CD4-positive, alpha-beta T cell treated with Interleukin-15 for 1 hour (primary cell): ENCODE measurements at places on chromosomes 1 and 21.
A peak's percentile ranks its signal among the peaks of the same experiment; 100 is the strongest.

DNA sequence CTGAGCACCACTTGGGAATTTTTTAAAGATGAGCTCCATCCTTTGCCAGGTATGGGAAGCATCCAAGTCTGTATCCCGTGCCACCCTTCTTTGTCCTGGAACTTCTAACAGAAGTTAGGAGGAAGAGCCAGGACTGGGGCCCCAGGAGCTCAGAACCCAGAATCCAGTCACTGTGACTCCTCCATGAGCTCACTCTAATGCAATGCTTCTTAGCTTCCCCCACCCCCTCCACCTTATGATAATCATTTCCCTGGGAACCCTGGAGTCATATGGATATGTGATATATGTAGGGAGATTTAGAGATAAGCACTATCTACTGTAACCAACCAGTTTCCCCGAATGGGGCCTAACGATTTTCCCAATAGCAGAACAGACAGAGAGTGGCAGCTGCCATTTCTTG lies 758 bp upstream of the SPRR5 start:
- no peak for DNase-seq

DNA sequence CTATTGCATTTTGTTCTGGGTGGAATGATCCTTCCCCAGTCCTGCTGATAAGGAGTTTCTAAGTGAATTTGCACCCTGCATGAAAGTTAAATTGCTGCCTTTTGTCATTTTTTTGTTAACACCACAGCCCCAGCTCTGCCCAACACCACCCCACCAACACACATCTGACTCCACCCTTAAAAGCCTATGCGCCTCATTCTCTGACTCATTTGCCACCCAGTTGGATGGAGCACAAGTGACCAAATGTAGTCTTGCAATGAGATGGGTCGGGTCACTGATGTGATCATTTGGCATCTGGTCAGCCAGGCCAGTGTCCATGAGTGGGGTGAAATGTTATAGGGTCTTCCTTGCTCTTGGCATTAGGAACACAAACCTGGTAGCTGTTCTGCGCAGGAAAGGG lies 256.8 kb downstream of the KAZN start:
- no peak for DNase-seq

DNA sequence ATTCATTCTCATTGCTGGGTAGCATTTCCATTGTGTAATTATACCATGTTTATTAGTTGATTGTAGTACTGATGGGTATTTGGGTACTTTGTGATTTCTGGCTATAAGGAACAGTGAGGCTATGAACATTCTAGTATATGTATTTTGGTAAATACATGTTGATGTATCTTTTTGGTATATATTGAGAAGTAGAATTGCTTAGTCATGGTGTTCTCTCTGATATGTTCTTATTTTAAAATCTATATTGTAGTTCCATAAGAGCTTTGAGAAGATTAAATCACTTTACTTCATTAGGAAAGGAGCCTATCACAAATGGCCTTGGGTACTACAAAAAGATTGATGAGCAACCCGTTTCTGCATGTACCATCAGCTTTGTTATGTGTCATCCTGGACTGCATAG lies 13.4 kb downstream of the MIXL1 start:
- no peak for DNase-seq

GRCh38 chr1:10973956-10974881 lies 38.2 kb upstream of the TARDBP start:
- DNase-seq: no peak

- DNase-seq: peak; percentile 45
These were observed 28.8 kb upstream of the PPP2R5A start for GRCh38 chr1:212256369-212256768.

GRCh38 chr1:34701326-34702060 lies 53.4 kb upstream of the GJB5 start:
- no peak for DNase-seq

- DNase-seq: no peak
These were observed 232.0 kb downstream of the FGGY start for GRCh38 chr1:59528900-59529299.

- no peak for DNase-seq
These were observed 6.0 kb downstream of the CADM3 start for GRCh38 chr1:159177272-159177907.

DNA sequence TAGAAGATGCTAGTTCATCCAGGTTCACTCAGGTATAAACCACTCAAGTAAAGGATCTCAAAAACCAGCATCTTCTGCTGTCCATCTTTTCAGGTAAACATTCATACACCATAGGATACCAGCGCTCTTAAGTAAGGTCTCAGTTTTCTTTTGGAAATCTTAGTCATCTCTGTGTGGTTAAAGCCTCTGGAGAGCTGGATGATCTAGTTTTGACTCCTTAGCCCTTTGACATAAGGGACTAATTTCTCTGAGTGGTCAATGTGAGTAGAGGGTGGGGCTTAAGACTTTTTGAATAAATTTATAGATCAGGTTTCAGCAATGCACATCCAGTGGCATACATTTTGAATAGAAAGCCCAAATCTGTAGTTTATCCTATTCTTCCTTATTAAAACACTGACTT lies 92.3 kb downstream of the CTH start:
- DNase-seq: no peak

- DNase-seq: no peak
These were observed 462.0 kb downstream of the RPS6KC1 start for GRCh38 chr1:213513006-213513405.

DNA sequence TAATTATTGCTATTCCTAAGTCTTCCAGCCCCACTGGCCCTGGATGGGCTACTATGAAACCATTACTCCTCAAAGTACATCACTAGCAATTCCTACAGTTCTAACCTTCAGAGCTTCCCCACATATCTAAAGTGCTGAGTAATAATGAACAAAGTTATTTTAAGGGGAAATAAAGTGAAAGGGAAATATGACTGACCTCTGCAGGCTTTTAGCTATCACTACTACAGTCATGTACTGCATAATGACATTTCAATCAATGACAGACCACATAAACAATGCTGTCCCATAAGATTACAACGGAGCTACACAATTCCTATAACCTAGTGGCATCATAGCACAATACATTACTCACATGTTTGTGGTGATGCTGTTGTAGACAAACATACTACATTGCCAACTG lies 32.5 kb upstream of the ASPM start:
- no peak for DNase-seq

- DNase-seq: peak; percentile 50
These were observed 1.7 kb upstream of the ADAR start for GRCh38 chr1:154609398-154610380.

- no peak for DNase-seq
These were observed 55.8 kb downstream of the YARS1 start for GRCh38 chr1:32761253-32761877.

- DNase-seq: no peak
These were observed 23.0 kb upstream of the POU2F1 start for GRCh38 chr1:167197692-167198091.

DNA sequence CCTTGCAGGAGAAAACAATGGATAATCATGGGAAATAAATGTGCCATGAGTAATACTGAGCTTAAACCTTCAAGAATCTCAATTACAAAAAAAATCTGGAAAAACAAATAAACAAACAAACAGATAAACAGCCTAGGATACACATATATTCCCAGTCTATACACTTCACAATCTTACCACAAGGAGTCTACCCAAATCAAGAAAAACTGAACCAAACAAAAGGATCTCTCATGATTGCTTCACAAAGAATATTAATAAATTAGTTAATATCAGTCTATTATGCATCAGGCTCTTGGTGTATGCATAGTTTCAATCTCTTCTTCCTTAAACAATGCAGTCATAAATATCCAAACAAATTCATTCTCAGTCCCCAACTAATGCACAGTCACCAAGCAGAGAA lies 3.2 kb upstream of the ESRRG start:
- DNase-seq: no peak

DNA sequence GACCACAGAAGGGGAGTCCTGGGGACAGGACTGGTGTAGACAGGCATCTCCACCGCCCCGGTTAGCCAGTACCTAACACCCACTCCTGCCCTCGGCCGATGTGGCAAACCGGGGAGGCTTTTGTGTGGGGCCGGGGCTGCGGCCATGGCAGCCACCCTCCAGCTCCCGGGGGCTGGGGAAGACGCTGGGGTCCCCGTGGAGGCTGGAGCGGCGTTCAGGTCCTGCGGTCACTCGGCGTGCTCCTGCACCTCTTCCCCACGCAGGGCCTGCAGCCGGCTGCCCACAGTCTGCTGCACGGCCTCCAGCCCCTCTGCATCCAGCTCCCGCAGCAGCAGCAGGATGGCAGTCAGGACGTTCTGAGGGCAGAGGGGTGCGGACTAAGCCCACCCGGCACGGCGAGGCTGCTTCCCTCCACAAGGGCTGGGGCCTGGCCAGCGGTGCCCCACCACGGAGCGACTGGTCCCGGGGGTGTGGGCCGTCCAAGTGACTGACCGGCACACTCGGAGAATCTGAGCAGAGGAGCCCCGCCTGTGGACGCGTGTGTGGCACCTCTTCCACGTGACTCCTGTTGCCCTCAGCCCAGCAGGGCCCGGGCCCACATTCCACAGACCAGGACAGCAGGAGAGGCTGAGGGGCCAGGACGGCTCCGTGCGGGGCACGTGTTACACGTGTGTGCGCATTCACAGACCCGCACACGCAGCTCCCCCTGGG lies 9.1 kb downstream of the CFAP410 start:
- no peak for DNase-seq

DNA sequence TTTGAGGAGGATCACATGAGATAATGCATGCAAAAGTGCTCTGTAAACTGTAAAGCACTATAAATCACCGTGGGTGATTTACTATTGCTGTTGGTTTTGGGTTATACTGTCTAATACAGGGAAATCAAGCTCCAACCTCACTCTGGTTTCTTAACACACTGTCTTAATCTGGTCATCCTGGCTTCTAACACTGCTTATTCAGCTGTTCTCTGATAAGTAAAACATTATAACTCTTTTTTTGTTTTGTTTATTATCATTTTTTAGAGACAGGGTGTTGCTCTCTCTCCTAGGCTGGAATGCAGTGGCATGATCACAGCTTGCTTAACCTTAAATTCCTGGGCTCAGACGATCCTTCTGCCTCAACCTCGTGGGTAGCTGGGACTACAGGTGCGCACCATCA lies 21.9 kb upstream of the LSM10 start:
- DNase-seq: no peak

GRCh38 chr1:54865238-54866073 lies 21.5 kb downstream of the DHCR24 start:
- DNase-seq: no peak

DNA sequence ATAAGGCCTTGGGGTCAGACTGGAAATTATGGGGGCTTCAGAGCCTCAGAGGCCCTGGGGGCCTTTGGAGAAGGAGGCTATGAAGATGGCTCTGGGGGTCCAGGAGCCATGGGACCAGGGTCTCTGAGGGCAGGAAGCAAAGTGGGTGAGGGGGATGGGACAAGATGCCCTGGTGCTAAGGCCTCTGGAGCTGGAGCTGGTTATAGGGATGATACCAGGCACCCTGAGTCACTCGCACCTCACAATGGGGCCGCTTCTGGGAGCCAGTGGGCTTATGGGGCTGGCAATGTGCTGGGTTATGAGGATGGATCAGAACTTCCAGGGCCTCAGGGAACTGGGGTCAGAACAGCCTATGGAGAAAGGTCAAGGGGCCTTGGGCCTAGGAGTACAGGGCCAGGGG lies 17.6 kb downstream of the IGFN1 start:
- DNase-seq: no peak

DNA sequence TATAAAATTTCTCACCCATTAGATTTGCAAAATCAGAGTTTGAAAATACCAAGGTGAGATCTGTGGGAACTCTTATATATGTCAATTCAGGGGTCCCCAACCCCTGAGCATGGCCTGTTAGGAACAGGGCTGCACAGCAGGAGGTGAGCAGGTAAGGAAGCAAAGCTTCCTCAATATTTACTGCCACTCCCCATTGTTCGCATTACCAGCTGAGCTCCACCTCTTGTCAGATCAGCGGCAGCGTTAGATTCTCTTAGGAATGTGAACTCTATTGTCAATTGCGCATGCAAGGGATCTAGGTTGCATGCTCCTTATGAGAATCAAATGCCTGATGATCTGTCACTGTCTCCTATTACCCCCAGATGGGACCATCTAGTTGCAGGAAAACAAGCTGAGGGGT lies 376.6 kb downstream of the LMO4 start:
- DNase-seq: no peak

- DNase-seq: no peak
These were observed 4.4 kb downstream of the SSBP3 start for GRCh38 chr1:54401799-54402198.

GRCh38 chr1:166947398-166948043 lies 27.8 kb downstream of the ILDR2 start:
- DNase-seq: no peak

DNA sequence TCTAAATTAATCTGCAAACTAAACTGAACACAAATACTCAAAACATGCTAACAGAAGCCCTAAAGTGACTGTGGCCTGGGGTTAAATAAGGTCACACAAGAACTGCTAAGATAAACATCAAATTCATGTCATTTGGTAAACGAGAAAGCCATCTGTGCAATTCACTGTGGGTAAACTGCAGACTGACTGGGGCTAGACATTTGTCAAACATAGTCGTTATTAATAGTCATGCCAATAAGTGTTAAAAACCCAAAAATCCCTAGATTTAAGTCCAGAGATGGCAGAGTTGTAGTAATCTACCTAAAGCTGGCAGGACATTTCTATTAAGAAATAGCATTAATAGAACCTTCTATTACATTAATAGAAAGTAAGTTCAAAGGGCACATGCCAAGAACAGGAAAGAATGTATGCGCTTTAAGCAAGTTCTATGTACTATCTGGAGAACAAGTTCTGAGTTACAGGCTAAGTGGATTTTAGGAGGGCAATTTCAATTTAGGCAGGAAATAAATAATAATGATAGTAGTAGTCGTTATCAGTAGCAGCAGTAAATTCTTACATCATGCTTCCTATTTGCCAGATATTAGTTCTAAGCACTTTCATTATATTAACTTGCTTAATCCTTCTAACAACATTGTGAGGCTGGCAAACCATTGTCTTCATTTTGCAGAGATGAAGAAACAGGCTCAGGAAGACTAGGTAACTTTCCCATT lies 8.6 kb downstream of the EDEM3 start:
- no peak for DNase-seq

DNA sequence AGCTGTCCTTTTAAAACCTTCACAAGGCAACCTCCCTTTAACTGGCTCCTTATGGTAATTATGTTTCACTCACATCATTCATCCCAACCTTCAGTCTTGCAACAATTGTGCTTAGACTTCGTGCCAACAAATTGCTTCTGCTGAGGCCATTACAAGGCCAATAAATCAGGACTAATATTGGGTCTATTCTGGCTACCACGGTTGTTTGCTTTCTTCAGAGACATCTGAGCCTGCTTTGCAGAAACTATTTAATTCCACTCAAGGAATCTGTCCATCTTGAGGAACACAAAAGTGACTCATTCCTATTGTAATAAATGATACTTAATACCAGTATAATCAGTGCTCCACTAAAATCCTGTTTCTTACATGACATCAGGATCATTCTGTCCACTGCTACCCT lies 2.6 kb upstream of the GSTM4 start:
- DNase-seq: no peak

- DNase-seq: no peak
These were observed 9.4 kb downstream of the HSPG2 start for GRCh38 chr1:21927533-21928237.

- no peak for DNase-seq
These were observed 55.9 kb downstream of the PCBP3 start for GRCh38 chr21:45699251-45699942.
